ENCODE measurements at places on chromosomes 4 and X.

DNA sequence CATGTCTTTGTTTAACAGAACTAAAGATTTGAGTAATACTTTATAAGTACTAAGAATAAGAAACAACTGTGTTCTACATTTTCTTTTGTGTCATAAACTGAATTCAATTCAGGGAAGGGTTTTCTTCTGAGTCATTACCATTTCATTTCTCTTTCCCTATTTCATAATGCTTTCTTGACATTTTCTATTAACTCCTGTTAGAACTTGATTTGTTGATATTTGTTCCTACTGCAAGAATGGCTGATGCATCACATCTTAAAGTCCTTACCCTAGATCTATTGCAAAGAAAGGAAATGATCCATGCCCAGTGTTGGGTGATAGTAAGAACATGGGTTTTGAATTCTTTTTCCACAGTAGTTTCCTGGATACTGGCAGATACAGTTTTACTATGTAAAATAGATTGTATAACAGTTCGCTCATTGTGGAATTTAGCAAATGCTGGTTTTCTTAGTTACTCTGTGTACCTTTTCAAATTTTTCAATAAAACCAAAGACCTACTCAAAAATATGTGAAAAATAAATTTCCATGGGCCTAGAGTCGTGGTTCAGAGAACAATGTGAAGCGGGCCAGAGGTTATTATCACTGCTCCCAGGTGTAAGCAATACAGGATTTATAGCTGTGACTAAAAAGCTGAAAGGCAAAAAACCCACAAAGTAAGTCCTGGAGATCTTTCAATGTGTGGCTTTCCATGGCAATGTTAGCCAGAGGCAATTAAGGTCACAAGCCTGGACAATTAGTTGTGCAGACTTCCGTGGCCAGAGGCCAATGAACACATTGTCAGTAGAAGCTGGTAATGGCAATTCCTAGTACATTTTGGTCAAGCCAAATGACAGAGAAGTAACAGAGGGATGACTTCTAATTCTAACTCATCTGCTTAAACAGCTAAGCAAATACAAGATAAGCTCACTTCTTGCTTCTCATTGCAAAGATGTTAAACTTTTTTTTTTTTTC, 127.3 kb upstream of the FAT4 start:
- DNase-seq, result no peak

DNA sequence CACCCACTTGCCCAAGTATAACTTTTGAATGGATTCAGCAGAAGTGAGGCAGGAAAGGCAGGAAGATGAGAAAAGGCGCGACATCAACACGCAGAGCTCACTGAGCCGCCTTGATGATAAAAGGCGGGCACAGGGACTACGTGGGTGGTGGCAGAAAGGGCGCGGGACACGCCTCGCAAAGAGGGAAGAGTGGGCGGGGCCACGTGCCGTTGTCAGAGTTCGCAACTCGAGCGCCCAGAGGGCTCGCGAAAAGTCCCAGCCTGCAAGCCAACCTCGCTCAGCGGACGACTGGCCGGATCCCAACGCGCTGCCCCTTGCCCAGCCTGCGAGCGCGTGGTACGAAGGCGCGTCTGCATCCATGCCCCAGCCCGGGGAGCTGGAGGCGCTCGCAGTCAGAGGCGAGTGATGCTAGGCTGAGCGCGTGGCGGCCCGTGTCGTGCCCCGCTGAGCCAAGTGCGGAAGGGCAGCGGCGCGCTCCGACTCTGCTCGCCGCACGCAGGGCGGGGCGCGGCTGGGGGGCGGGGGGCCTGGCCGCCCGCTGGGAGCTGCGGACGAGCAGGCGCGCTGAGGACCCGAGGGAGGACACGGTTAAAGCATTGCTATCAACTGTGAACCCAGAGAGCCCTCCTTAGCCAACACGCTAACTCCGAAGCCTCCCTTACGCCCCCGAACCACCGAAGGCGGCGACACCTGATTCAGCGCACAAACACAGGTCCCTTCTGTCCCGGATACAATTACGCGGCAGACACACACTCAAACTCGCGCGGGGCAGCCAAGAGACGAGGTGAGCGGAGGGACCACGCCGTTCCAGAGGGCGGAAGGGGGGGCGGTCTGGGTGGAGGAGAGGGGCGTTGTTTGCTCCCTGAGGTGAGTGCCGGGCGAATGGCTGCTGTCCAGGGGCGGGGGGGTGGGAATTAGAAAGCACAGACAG, at the start of gene UGT8:
TSS of gene UGT8 (plus strand) at position 617 of the 931 bp plus-strand sequence. CDS start 24,074 bp downstream, outside the sequence.
- no peak for DNase-seq

DNA sequence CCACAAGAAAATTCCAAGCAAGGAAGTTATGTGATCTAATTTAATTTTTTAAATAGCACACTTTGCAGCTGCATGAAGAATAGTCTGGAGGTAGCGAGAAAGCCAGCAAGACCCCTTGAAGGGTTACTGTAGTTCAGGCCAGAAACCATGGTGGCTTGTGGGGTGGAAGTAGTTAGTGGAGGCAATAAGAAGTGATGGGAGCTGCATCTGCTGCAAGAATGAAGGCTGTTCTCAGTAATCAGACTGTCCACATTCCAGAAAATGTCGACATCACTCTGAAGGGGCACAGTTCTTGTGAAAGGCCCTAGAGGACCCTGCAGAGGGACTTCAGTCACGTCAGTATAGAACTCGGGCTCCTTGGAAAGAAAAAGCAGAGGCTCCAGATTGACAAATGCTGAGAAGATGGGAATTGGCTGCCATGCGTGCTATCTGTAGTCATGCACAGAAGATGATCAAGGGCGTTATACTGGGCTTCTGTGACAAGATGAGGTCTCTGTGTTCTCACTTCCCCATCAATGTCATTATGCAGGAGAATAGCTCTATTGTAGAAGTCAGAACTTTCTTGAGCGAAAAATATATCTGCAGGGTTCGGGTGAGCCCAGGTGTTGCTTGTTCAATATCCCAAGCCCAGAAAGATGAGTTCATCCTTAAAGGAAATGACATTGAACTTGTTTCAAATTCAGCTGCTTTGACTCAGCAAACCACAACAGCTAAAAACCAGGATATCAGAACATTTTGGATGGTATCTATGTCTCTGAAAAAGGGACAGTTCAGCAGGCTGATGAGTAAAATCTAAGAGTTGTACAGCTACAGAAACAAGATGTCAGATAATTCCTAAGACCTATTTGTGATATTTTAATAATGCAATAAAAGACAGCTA, 254.2 kb downstream of the CBR4 start:
- no peak for DNase-seq

DNA sequence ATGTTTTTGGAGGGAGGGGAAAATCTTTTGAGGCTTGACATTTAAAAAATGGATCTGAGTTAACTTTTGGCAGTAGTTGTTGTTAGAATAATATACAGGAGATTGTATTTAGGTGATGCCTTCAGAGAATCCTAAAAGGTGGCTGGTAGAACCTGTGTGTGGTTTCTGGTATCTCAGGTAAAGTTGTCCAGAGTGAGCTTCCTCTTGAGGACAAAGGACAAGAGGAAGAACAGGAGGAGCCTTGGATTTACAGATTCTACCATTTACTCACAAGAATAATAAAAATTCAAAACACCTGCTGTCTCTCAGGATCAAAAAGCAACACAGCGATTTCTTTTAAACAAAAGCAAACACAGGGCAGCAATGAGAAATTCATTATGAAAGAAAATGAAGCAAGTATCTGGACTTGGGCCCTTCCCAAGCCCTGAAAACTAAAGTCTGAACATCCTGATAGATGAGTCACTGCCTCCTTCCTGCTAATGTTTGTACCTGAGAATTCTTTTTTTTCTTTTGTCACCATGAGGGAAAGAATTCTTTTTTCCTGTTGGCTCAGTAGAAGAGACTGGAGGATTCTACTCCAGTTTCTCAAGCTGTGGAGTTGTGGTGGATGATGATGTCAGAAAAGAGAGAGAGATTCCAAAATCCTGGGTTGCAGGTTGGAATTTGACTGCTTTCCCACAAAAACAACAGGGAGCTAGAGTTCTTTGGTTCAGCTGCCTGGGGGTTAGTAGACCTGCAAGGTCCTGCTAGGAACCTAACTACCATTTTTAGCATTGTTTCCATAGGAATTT, 31.5 kb upstream of the RAPGEF2 start:
- no peak for DNase-seq

DNA sequence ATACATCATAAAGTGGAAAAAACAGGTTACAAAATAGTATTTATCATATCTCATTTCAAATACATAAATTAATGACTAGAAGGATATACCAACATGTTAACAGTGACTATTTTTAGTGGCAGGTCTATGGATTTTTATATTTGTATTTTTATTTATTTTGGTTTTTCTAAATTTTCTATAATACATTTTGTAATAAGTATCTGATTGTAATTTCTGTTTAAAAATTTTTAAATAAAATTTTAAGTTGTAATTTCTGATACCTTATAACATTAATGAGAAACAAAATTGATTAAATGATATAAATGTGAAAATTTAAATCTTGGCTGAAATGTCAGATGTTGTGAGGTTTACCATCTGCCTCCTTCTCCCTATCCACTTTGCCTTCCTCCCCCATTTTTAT, 2.5 kb downstream of the NONO start:
- no peak for DNase-seq
